ENCODE measurements at places on chromosomes 2 and 18. TPM values are rescaled to one million over a fixed set of nuclear protein-coding genes. Genes with fewer than 3 reads are reported as not detected.

RNF125 gene
- 17.6 TPM for polyA plus RNA-seq

DNA sequence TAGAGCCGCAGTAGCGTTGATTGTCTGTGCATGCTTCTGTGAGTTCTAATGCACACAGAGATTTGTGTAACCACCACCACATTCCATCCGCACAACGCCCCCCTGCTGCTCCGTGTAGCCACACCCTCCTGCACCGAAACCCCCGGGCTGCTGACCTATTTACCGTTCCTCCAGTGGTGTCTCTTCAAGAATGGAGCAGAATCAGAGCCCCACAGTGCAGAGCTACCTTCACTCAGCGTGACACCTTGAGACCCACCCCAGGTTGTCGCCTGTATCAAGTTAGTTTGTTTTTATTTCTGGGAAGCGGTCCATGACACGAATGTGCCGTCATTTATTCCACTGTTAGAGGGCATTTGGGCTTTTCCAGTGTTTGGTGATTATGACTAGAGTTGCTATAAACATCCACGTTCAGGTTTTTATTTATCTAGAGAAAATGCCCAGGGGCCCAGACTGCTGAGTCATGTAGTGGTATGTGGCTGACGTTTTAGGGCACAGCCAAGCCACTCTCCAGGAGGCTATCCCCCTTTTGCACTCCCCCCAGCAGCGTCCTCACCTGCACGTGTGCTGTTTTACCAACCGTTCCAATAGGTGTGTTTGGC, 266.8 kb downstream of the NDUFA10 start:
- H3K27me3 ChIP-seq, result peaks cover 22% of the 10 kb centered on the region
- no peak overlapping the region for H3K27ac ChIP-seq
- DNase-seq, result no peak

CFAP221 gene
- not detected for polyA plus RNA-seq

GRCh38 chr2:19902216-19902740, 495 bp upstream of the TTC32 start:
- H3K4me3 ChIP-seq, result peak overlapping the region; percentile 92
- peaks cover 15% of the 10 kb centered on the region for H3K27me3 ChIP-seq
- H3K27ac ChIP-seq, result peak overlapping the region; percentile 99

DNA sequence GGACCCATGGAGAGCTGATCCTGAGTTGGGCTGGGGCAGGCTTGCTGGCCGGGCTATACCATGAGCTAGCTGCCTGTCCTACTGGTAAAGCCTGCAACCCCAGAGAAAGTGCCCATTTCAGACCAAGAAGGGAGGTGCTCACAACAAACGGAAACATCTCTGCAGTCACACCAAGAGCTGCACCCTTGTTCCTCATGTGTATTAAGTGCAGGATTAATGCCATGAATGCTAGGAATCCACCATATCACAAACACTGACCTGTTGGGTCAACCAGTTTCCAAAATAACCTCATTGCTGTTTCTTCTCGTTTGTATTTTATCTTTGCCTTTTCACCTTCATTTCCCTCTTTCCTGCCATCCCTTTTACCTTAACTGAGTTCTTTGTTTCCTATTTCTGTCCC, 69.9 kb downstream of the AFF3 start:
- peak overlapping the region; percentile 47 for H3K4me3 ChIP-seq
- H3K27me3 ChIP-seq, result no peaks in the 10 kb centered on the region
- H3K4me1 ChIP-seq, result peaks cover 52% of the 10 kb centered on the region
- H3K27ac ChIP-seq, result peak overlapping the region; percentile 81

SFT2D3 gene
- 2.9 TPM for polyA plus RNA-seq

DNA sequence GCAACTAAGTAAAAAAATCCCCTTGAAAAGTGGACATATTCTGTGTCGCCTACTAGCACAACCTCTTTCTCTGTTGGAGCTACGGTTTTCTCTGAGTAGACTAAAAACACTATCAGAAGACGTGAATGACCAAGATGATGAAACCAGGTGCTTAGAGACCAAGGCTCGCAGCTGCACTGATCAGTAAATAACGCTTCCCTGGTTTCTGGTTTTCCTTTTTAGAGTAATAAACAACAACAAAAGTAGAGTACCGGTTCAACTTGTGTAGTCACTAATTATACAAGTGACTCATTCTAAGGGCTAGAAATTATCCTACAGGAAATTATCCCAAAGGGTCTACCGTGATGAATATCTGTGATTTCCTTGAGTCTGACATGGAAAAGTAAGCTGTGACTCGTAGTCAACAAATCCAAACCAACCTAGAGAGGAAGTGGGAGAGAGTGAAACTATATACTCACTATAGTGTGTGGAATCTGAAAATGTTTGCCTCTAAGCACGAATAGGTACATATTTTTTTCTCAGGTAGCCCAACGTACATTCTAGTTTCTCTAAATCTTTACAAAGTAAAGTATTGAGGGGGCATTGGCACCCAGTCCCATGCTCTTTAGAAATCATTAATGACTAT, 17.8 kb downstream of the RASGRP3 start:
- H3K27me3 ChIP-seq, result no peaks in the 10 kb centered on the region
- H3K4me3 ChIP-seq, result peak overlapping the region; percentile 77
- H3K4me1 ChIP-seq, result peaks cover 96% of the 10 kb centered on the region

DNA sequence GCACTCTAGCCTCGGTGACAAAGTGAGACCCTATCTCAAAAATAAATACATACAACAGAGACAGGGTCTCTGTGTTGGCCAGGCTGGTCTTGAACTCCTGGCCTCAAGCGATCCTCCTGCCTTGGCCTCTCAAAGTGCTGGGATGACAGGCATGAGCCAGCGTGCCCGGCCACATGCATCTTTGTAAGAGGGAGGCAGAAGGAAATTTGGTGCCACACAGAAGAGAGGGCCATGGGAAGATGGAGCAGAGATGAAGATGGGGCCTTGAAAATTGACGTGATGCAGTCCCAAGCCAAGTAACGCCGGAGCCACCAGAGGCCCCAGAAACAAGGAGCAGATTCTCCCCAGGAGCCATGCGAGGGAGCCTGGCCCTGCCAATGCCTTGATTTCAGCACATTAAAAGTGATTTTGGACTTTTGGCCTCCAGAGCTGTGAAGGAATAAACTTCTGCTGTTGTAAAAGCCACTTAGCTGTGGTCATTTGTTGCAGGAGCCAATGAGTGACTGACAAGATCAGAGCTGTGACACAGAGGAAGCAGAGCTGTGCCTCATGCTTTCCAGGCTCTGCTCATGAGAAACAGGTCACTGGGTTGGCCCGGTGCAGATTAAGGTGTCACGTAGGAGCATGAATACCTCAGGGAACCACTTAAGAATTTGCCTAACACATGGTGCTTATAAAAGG, 2.7 kb upstream of the SLC66A2 start:
- H3K27me3 ChIP-seq, result no peaks in the 10 kb centered on the region
- H3K27ac ChIP-seq, result no peak overlapping the region
- H3K4me1 ChIP-seq, result peaks cover 16% of the 10 kb centered on the region

- H3K36me3 ChIP-seq, result no peaks in the 10 kb centered on the region
- no peaks in the 10 kb centered on the region for H3K4me1 ChIP-seq
- no peak overlapping the region for H3K4me3 ChIP-seq
- H3K27ac ChIP-seq, result no peak overlapping the region
- DNase-seq, result no peak
- H3K27me3 ChIP-seq, result no peaks in the 10 kb centered on the region
These were observed 47.9 kb downstream of the BIRC6 start for GRCh38 chr2:32404691-32405090.
